ENCODE measurements at places on chromosomes 2 and 18.
A peak's percentile ranks its signal among the peaks of the same experiment; 100 is the strongest.

GRCh38 chr2:54640834-54641540 is 82.5 kb upstream of the EML6 start:
- no peak for DNase-seq

GRCh38 chr18:13235421-13235831 is 16.9 kb downstream of the LDLRAD4 start:
- no peak for DNase-seq

DNA sequence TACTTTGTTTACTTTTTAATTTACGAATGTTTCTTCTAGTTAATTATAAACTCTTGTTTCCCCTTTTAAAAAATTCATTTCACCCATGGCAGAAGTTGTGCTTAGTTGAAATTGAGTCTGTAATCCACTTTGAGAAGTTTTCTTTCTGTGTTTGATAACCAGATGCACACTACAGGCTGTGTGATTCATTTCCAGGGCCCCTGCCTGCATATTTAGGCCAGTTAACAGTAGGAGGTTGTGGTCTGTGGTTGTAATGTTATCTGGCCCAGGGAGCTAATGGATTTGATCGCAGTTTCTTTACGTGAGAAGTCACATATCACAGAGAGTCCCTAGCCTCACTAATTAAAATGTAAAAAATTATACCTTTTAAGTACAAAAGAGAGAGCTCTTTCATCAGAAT is 3.3 kb downstream of the CDH7 start:
- DNase-seq: no peak

DNA sequence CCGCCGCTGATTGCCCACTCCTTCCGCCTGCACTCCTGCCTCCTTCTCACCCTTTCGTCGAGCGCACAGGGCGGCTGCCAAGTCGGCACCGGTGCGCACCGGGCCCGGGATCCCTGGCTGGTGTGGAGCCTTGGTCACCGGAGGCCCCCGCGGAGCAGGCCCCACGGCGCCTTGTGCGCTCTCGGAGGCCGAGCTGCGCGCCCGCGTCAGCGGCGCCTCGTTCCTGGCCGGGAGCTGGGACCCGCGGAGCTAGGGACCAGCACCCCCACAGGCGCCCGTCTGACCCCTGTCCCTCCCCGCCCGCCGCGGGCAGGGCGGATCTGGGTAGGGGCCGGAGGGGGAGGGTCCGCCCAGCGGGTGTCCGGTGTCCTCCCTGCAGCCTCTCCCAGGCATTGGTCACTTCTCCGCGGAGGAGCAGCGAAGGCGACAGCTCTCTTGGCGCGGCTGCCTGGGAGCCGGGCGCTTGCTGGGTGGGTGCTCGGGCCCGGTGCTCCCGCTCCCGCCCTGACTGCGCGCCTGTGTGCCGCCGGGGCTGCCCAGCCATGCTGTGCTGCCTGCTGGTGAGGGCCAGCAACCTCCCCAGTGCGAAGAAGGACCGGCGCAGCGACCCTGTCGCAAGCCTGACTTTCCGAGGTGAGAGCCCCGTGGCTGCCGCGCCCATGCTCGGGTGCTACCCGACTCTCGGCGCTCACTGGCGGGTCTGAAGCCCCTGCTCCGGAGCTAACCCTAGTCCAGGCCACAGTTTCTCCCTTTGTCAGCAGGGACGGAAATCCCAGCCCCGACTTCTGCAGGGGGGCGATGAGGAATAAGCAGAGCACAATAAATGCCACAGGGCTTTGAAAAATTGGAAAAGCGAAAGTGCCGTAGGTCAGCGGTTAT is 13.2 kb downstream of the DYSF start:
- no peak for DNase-seq

- no peak for DNase-seq
These were observed 154.7 kb downstream of the EML6 start for GRCh38 chr2:54878182-54878581.

DNA sequence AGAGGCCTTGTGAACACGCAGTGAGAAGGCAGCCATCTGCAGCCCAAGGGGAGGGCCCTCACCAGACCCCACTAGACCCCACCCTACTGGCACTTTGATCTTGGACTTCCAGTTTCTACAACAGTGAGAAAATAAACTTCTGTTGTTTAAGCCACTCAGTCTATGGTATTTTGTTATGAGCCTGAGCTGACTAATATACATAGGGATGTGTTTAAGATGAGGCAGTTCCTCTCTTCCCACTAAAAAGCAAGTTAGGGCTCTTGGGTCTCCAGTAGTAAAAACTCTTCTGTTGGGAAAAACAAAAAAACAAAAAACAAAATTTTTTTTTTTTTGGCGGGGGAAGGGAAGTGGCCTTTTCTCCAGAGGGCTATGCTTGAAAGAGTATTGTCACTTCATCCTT is 233.2 kb upstream of the SMAD7 start:
- no peak for DNase-seq

DNA sequence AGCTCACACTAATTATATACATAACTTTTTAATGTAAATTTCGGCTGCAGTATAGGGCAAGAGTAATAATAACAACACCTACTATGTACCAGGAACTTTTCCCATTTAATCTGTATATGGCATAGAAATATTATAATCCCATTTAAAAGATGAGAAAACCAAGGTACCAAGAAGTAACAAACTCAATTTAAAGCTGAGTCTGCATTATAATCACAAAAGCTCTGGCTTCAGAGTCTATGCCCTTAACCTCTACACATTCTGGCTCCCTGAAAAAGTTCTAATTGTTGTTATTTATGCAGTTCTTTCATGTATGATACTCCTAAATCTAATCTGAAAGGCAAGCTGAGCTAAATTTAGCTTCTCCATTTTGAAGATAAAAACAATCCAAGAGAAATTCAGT is 1675.1 kb upstream of the NXPH2 start:
- no peak for DNase-seq

GRCh38 chr2:5977477-5977876 is 285.3 kb downstream of the SOX11 start:
- no peak for DNase-seq

DNA sequence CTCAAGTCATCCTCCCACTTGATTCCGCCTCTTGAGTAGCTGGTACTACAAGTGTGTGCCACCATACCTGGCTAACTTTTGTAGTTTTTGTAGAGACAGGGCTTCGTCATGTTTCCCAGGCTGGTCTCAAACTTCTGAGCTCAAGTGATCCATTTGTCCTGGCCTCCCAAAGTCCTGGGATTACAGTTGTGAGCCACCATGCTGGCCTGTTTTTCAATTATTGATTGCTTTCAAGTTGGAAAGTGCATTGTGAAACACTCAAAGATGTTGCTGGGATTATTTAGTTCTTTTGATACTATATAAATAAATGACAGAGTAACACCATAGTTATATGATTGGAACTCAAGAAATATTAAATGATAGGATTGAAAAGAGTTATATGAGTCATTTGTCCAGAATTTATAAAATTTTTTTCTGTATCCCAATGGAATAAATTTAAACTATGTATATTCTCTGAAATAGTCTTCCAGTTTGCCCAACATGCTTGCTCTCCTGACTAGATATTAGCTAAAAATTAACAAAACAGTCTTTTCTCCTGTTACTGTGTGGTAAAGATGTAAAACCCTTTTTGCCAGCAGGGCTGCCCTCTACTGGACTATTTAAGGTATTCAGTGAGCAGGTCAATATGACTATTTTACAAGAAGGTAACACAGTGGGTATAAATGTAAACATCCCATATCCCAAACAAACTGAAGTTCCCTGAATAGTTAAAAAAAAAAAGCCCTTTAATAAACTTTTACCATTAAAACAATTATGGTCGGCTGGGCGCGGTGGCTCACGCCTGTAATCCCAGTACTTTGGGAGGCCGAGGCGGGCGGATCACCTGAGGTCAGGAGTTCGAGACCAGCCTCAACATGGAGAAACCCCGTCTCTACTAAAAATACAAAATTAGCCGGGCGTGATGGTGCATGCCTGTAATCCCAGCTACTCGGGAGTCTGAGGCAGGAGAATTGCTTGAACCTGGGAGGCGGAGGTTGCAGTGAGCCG is 42.7 kb downstream of the ACSL3 start:
- DNase-seq: peak; percentile 4

DNA sequence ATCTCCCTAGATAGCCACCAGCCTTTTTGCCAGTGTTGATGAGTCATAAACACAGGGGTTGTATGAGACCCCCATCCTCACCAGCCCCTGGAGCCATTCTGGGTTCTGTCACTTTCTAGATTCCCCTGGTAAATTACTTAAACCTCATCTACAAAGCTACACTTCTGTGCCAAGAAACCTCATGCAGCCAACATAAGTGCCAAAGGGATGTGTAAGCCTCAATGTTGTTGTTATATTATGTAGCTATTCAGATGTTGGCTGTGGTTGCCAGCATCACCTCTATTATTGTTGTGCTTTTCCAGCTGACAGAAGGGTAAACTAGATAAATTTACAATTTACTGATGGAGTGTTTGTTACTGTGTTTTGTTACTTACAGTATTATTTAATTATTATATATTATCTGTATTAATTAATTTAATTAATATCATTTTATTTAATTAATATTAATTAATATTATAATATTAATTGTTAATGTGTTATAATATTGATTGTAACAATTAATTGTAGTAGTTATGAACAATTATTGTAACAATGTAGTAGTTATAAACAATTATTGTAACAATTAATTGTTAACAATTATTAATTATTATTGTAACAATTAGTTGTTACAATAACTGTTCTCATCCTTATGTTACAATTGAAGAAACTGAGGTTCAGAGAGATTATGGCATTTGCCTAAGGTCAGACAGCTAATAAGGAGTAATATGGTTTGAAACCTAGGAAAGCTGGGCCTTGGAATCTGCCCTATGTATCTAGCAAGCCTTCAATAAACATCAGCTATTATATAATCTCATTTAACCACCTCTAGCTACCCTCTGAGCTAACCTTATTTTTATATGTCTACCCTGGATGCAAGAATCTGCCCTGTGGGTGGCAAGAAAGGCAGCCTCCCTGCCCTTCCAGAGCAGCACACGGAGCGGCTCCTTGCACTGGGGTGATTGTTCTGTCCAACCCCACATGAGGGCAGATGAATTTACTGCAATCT is 36.1 kb downstream of the PSTPIP2 start:
- no peak for DNase-seq

- DNase-seq: no peak
These were observed 200.0 kb downstream of the ZNF407 start for GRCh38 chr18:74797577-74798151.

DNA sequence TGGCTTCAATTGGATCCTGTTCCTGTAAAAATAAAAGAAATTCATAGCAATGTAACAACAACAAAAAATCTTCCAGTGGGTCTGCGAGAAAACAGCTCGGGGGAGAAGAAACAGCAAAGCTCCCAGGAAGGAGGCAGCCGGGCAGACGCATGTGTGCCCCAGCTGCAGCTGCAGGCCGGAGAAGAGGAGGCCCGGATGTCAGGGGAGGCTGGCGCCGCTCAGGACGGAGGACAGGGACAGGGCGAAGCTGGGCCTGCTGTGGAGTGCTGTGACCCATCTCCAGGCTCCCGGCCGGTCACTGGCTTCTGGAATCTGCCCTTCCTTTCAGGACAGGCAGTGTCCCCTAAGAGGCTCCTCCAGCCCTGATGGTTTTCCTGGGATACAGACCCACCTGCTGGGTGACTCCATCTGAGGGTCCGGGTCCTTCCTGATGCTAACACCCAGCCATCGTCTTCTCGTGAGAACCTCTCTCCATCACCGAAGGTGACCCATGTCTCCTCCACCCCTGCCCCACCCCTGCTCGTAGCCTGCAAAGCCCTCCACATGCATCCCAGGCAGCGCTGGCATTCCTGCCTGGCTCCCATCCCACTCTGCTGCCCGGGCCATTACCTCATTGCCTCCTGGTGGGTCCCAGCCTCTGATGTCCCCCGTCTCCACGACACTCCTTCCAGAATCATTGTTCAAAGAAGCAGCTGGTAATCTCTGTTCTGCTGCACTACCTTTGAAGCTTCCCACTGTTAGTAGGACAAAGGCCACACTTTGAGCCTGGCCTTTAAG is 145.4 kb upstream of the TWIST2 start:
- DNase-seq: no peak

DNA sequence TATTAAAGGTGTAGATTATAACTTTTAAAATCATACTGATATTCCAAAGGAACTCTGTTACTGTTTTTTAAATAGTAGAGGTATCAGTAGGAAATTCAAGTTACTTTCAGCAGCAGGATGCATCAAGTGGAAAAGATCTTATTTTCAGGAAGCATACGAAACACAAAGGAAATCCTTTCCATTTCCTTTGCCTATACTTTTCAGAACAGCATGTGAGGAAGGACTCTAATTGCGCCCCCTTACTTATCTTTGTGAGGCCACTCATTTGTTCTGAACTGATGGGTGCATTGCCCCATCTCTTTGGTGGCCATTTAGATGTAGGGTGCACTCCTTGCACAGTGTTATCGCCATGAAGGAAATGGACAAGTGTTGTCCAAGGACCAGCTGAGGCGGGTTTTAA is 145.3 kb downstream of the BABAM2 start:
- no peak for DNase-seq

- DNase-seq: no peak
These were observed 14.2 kb upstream of the OXER1 start for GRCh38 chr2:42777883-42778805.

DNA sequence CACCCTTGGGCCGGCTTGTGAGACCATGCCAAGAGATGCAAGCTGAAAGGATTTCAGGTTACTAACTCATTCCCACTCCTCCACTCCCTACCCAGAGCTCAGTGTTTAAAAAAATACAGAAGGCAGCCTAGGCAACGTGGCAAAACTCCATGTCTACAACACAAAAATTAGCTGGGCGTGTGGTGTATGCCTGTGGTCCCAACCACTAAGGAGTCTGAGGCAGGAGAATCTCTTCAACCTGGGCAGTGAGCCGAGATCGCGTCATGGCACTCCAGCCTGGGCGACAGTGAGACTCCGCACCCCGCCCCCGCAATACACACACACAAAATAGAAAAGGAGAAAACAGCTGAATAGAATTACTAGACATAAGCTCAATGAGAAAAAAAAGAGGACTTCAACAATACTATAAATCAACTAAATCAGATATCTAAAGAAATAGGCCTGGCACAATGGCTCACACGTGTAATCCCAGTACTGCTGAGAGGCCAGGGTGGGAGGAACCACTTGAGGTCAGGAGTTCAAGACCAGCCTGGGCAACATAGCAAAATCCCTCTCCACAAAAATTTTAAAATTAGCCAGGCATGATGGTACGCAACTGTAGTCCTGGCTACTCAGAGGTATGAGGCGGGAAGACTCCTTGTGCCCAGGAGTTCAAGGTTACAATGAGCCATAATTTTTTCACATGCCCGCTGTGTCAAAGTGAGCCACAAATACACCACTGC is 10.1 kb downstream of the IWS1 start:
- no peak for DNase-seq

DNA sequence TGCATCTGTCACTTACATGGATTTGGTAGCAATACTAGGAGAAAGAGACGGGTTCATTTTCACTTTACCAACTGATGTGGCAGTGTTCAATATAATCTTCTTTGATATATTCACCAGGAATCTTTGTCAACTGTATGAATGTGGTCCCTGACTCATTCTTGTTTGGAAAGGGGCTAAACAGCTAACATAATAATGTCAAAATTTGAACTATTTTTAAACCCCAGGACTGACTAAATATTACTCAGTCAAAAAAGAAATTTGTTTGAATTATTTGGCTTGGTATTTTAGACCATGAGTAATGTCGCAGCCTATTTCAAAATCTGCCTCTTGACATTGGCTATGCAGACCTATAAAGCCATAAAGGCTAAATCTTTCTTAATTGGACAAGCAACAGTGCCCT is 413.7 kb upstream of the RGPD4 start:
- no peak for DNase-seq
